NCI-H146 (cell line): ENCODE measurements at places on chromosomes 16 and 17.
A peak's percentile ranks its signal among the peaks of the same experiment; 100 is the strongest.

- no peak for DNase-seq
Measured at GRCh38 chr16:56436258-56436657, 10.9 kb upstream of the AMFR start.

DNA sequence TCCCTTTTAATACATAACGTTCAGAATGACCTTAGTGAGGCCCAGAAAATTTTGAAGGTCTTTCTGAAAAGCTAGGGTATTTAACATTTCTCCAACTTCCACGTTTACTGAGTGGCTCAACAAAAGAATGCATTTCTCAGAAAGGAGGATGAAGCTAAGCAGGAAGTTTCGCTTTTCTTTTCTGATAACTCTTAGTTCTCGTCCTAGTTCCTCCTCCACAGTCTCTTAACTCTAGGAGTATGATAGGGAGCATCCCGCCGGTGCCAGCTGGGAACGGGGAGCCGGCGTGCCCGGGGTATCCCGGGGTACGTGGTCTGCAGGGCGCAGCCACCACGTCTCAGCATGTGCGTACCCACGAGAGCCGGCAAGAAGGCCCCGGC, 363 bp downstream of the KARS1 start:
- DNase-seq = no peak

GRCh38 chr17:14792746-14793145, 472.4 kb downstream of the PMP22 start:
- DNase-seq = no peak

- DNase-seq = no peak
Measured at GRCh38 chr16:64410306-64410705, 711.6 kb downstream of the CDH11 start.

DNA sequence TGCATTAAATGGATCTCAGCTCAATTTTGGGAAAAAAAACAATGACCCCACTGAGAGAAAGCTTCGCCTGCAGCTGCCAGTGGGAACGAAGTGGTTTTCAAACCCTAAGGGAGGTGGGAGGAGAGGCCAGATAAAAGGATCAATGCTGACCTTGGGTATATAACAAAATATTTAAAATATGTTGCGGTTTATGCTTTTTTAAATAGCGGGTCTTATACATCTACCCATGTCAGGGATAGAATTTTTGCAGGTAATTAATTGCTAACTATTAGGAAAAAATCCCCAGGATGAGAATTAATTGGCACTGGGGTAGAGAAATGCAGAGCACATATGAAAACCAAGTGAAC, 10.9 kb upstream of the FOXF1 start:
- DNase-seq = no peak

- DNase-seq = peak; percentile 60
Measured at GRCh38 chr16:19375561-19376158, 42.0 kb upstream of the TMC5 start.

DNA sequence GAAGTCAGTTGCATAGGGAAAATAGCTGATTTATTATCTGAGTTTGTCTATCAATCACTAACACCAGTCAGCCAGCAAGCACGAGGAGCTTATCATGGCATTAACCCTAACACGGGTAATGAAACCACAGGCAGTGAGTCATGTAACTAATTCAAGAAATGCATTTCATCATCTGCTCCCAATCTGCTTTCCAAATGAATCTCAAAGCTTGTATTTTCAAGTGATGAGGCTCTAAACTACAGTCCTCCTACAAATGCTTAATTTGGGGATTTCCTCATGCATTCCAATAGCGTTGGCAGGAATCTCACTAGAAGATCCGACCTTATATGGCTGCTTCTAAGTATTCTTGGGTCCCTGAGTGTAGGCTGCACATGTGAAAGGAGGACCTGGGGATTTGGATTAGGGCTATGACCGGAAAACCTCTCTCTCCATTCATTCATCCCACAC, 118.4 kb upstream of the HSBP1 start:
- no peak for DNase-seq

GRCh38 chr17:31789707-31790505, 69.1 kb downstream of the COPRS start:
- no peak for DNase-seq

GRCh38 chr16:60905811-60906210, 1130.4 kb downstream of the CDH8 start:
- DNase-seq = no peak

DNA sequence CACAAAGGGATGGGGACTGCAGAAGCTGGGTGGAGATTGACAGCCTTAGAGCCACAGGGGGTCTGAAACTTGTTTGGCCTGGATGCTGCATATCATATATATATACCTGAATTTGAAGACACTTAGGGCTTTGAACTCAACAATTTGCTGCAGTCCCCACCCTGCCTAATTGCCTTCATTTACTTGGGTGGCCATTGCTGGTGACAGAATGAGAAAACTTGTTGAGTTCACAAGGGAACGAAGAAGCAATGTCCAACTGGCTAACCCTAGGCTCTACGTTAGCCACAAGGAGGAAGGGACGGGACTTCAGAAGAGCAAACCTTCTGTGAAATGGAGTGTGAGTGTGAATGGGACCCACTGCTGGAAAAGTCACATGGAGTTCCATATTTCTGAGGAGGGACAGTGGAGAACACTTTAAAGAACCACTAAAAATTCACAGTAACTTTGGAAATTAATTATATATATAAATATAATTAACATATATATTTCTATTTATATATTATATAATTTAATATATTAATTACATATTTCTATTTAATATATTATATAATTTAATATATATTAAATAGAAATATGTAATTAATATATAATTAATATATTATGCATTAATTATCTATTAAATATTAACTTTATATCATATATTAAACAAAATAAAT, 215.3 kb upstream of the SOX9 start:
- no peak for DNase-seq

DNA sequence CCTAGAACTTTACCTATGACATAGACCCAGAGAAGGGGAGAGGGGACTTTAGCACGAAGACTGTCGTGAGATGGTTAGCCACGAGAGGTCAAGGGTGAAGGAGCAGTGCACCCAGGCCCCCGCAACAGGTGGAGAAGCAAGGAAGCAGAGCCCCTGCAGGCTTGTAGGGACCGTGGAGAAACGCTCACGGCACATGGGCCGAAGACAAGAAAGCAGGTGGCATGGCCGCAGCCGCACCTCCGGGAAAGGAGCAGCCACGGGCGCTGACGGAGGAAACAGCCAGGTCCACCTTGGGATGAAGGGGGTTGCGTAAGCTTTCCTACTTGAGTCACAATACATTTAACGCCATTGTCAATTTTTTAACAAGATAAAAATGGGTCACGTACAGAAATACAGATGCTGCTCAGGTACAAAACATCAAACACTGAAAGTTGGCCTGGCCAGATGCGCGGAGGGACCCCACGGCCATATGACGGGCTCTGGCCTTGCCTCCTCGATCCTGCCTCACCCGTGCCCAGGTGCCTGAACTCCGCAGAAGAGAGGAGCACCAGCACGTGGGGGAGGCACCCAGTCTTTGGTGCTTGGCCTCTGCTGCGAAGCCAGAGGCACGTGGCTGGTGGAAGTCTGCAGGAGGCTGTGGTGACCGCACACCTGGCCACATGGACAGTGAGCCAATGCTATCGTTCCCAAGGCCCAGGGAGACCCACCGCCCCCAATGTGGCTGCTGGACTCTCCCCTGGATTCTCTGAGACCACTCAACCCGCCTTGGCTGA, 21.2 kb downstream of the SLC38A10 start:
- DNase-seq = no peak

DNA sequence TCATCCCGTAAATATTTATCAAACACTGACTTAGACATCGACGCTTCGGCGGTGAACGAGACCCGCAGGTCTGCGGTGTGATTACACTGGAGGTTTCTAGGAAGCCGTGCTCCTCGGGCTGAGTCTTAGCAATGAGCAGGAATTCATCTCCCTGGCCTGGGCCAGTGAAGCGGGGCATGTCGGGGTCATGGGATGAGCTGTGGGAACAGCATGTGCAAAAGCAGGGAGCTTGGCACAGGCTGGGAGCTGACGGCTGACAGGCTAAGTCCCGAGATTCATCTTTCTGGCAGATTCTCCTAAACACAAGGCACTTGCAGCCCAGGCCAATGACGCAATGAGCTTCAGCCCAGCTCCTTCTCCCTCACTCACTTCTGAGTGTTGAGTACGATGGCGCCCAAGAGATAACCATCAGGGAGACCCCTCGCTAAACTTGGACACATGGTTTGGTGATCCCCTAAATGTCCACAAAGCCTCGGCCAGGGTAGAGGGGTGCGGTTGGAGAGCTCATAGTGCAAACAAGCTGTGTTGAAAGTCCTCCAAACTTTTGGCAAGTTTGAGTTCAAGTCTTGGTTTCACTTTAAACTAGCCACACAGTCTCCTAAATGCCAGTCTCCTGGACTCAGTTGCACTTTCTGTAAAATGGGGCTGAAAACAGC, 12.8 kb downstream of the CRISPLD2 start:
- no peak for DNase-seq
